ENCODE measurements at places on chromosomes 6 and 20. TPM values are rescaled to one million over a fixed set of nuclear protein-coding genes. Genes with fewer than 3 reads are reported as not detected.

DNA sequence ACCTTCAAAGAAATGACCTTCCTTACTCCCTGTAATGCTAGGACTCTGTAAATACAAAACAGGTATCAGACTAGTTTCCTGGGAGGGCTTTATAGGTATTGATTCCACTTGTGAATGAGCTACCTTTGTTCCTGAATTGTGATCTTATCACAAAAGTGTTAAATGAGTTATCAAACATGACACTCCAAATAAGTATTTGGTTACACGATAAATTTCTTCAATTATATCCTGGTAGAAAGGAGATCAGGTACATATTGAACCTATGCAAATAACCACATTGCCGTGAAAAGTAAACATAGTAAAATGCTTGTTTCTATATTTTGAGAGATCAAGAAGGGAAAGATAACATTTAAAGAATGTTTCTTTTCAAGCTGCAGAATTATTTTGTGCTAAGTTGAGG is 285.3 kb downstream of the HIVEP2 start:
- DNase-seq: no peak

Gene ARMH2
- not detected for total RNA-seq

GRCh38 chr6:137967689-137968454 is 100.8 kb downstream of the TNFAIP3 start:
- DNase-seq: no peak

DNA sequence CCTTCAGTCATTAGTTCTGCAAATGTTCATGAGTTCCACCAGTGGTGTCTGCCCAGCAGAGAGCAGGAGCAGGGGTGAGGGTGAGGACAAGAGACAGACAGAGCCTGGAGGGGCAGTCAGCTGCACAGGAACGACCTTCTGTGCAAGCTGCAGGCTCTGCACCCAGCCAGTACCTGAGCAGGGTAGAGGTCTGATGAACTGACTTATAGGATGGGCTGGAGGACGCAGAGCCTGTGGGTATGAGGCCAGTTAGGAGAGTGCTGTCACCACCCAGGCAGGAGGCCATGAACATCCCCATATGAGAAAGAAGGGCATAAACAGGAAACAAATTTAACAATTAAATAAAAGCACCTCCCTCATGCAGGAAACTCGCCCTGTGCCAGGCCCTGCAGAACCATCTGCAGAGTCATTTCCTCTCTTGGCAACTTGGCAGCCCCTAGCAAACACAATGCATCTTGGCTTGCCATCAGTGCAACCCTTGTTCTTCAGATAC is 17.9 kb downstream of the C6orf15 start:
- no peak for DNase-seq

DNA sequence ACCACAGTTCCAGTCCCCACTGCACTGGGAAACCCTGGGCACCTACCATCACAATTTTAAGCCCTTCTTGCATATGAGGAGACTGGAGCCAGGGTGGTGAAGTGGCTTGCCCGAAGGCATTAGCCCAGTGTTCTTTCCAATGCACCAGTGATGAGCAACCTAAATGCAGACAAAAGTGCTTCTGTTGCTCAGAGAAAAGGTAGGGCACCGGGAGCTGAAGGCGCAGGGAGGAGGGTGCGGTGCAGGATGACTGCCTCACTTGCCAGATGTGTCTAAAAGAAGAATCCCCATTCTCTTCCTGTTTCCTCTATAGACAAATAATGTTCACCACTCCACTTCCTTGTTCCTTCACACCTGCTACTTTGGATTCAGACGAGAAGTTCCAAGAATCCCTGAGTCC is 86.5 kb downstream of the QRSL1 start:
- DNase-seq: no peak

- DNase-seq: peak; percentile 60
Observed at GRCh38 chr6:53630533-53631226, 34.9 kb downstream of the KLHL31 start.

- no peak for DNase-seq
Observed at GRCh38 chr20:64176551-64176950, 12.3 kb downstream of the MYT1 start.

- no peak for DNase-seq
Observed at GRCh38 chr20:10228330-10228729, 9.7 kb downstream of the SNAP25 start.

- DNase-seq: no peak
Observed at GRCh38 chr6:73240730-73241129, 15.4 kb upstream of the KHDC1L start.

GRCh38 chr6:106519460-106520394 is 109.6 kb downstream of the RTN4IP1 start:
- peak; percentile 49 for DNase-seq

- no peak for DNase-seq
Observed at GRCh38 chr6:79138146-79138545, 60.1 kb upstream of the PHIP start.

Gene AVP
- 0.18 TPM for total RNA-seq

DNA sequence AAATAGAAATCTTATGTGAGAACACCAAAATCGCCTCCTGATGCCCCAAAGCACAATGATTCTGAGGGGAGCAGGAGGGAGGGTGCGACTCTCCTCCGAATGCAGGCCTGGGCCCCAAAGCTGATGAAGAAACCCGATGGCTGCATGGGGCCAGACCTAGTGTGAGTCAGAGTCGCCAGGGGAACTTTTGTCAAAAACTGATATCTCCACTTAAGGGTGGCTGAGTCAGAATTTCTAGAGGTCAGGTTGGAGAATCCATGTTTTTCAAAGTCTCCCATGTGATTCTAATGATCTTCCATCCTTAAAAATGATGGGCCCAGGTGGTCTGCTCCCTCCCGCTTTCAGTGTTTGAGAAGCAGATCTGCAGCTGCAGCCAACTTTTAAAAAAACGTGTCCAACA is 172.8 kb downstream of the BACH2 start:
- DNase-seq: peak; percentile 51

- DNase-seq: peak; percentile 4
Observed at GRCh38 chr20:54535033-54535432, 59.6 kb downstream of the DOK5 start.

- peak; percentile 86 for DNase-seq
Observed at GRCh38 chr6:31143148-31143547, 4.3 kb upstream of the PSORS1C2 start.

Gene CST5
- not detected for total RNA-seq

GRCh38 chr6:136614994-136615393 is 64.8 kb upstream of the MAP7 start:
- no peak for DNase-seq

GRCh38 chr6:23826572-23826971 is 299.4 kb upstream of the NRSN1 start:
- DNase-seq: peak; percentile 8

DNA sequence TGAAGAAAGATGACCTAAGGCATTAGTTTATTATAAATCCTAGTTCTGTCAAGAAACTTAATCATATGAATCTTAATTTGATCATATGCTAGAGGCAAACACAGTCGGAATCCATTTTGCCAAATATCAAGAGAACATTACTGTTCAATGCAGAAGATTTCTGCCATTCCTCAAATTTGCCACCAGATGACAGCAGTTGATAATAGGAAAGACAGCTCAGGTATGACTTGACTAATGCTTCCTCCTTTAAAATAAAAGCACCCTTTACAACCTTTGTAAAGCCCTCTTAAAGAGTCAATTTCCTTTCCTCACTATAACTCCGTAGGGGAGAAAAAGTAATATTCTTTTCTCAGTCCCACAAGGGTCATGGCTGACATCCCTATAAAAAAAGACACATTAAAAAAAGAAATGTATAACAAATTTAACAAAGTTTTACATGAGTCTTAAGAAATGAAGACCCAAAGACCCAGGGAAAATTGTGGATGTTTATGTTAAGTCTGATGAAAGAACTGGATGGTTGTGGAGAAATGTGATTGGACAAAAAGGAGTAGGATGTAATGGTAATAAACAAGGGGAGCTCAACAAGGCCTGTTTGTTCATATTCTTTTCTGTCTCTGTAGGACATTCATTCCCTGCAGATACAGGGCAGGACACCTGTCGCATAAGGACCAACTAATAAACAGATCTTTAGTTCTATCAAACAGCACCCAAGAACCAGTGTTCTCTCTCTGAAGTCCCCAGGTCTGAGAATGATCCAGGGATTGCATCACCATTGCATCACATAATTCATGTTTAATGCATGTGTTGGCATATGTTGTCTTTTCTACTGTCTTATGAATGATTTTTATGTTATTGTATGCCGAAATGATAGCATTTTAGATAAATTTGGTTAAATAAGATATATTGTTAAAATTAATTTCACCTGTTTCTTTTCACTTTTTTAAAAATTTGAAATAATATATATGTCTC is 23.0 kb upstream of the IL17A start:
- DNase-seq: no peak

Gene OSER1
- total RNA-seq: 27.8 TPM

Gene PSORS1C2
- total RNA-seq: not detected

DNA sequence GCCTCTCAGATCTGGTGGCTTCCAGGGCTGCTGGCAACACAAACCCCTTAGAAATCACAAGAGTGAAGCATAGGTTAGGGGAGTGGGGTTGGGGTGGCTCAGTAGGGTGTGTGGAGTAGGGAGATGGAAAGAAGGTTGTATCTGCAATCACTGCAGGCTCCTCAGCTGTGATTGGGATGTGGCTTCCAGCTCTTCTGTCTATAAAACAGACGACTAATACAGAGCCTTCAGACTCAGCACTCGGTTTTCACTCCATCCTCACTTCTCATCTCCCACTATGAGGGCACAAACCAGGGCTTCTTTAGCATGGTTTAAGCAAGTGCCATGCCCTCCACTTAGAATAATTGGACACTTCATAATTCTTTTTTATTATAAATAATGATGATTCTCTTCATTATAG is 46.4 kb upstream of the CAP2 start:
- DNase-seq: no peak

Gene UBE3D
- total RNA-seq: 8.4 TPM

Gene CST1
- not detected for total RNA-seq

- no peak for DNase-seq
Observed at GRCh38 chr20:54469952-54470351, 5.4 kb upstream of the DOK5 start.

- peak; percentile 50 for DNase-seq
Observed at GRCh38 chr6:68967549-68968300, 332.6 kb downstream of the ADGRB3 start.

DNA sequence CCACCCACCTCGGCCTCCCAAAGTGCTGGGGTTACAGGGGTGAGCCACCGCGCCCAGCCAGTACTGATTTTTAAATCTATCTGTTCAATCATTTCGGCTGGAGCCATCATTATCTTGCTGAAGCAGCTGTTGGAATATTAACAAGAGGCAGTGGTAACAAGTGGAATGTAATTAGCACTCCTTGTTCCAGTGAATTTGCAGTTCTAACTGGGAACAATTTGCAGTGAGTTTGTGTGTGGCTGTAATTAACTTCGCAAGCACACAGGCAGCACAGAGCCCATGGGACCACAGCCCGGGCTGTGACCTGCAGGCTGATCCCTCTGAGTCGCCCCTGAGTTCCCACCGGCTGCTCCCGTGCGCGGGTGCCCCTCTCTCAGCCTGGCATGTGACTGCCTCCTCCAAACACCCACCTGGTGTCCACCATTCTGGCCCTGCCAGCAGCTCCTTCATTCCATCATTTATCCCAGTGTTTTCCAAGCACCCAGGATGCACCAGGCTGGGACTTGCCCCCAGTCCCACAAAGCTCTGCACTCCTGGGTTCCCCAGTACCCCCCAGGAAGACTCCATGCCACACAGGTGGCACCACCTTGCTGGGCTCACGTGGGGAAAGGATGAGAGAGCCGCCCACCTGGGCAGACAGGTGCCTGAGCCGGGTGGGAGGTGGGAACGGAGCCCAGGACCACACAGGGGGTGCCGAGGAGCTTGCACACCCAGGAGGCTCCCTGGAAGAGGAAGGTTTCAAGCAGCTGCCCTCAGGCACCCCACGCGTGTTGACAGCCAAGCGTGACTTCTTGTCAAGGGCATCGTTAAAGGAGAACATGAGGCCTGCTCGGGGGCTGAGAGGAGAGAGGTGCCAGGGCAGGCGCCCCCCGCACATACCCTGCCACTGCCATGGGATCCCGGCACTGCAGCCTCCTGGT is 75.2 kb downstream of the YTHDF1 start:
- DNase-seq: no peak

- no peak for DNase-seq
Observed at GRCh38 chr6:163395122-163395830, 19.2 kb upstream of the QKI start.

- DNase-seq: no peak
Observed at GRCh38 chr20:37892001-37892400, 10.9 kb upstream of the VSTM2L start.

DNA sequence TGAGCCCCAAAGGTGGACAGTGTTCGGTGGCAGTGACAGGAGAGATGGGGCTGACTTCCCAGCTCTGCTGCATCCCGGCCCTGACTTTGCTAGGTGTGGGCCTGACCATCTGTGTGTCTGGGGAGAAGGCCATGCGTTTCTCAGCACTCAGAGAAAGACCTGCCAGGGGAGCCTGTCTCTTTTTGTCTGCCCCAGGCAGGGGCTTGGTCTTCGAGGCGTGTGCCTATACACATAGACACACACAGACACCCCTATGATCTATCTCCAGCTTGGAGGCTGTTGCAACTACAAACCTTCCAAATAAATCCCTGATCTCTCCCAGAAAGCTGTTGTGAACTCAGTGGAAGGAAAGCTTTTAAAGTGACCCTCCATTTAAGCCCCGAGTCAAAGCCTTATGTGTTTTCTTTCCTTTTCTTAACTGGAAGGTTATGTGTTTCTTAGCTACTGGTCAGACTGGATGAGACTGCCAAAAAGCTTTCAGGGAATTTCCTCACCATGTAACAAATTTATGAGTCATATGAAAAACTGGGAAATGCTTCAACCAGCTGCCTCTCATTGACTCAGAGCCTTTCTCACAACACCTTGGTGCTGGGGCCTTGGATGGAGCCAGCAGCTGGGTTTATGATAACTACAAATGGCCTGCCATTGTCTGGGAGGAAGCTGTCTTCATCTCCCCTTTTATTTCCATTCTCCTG is 102.6 kb downstream of the CDC5L start:
- DNase-seq: peak; percentile 95

GRCh38 chr6:147695819-147696218 is 187.3 kb downstream of the SAMD5 start:
- no peak for DNase-seq

GRCh38 chr20:18527836-18528235 is 20.1 kb downstream of the SEC23B start:
- no peak for DNase-seq

DNA sequence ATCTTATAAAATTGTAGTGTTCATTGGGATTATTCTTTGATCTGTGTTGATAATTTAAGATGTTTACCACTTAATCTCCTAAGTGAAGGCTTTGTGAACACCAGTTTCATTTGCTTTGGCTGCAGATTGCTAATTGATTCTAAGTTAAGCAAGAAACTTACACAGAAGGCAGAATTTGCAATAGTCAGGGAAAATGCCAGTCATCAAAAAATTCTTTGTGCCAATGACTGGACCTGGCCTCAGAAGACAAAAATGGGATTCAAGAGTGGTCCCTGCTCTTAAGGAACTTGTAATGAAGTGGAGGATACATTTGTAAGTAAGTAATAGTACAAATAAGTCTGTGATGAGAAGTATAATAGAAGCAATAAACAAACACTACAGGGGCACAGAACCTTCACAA is 63.3 kb upstream of the EXOC2 start:
- DNase-seq: no peak

Gene FAM229B
- total RNA-seq: 34.8 TPM

- no peak for DNase-seq
Observed at GRCh38 chr20:17939622-17940223, 28.9 kb downstream of the SNX5 start.
